Activated CD4-positive, alpha-beta T cell treated with anti-CD3 and anti-CD28 coated beads, Interleukin-2, amount 10 ng/mL, durations not matched to agents 24 days and 14 days (primary cell): ENCODE measurements at places on chromosomes 6 and 20. TPM values are rescaled to one million over a fixed set of nuclear protein-coding genes. Genes with fewer than 3 reads are reported as not detected.

MMP24 gene
- total RNA-seq = 0.05 TPM in 1 of 2 replicates, not detected in the other

TP53TG5 gene
- total RNA-seq = 0.12 TPM in 1 of 2 replicates, not detected in the other

MRPS18B gene
- 79.4 and 83.6 TPM in 2 replicates for total RNA-seq

RHAG gene
- total RNA-seq = not detected in 2 replicates

SIRPB1 gene
- total RNA-seq = 0.82 and 2.8 TPM in 2 replicates

GSTA2 gene
- total RNA-seq = not detected in 2 replicates

DLK2 gene
- 1.6 and 2.0 TPM in 2 replicates for total RNA-seq

SLA2 gene
- 59.0 and 59.6 TPM in 2 replicates for total RNA-seq

KIF25 gene
- not detected in 2 replicates for total RNA-seq

ADGRF1 gene
- not detected in 2 replicates for total RNA-seq

PIGU gene
- 26.4 and 27.1 TPM in 2 replicates for total RNA-seq

GRCh38 chr6:34580707-34581560, 24.8 kb upstream of the SPDEF start:
- no peak for DNase-seq

DNA sequence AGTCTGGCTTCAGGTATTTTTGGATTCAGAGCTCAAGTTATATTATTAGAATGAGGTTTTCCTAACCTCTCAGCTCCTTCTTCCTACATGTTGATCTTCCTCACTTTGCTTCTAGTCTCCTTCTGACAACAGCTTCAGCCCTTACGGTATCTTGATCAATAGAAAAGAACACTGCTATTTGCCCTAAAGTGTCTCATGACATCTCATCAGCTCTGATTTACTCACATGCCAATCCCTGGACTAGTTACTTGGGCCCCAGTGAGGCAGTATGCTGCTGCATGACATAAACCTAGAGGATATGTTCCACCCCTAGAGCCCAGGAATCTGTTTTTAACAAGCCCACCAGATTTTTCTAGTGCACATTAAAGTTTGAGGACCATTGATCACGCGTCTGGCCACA, 110.3 kb downstream of the UNC5CL start:
- DNase-seq = no peak

DNA sequence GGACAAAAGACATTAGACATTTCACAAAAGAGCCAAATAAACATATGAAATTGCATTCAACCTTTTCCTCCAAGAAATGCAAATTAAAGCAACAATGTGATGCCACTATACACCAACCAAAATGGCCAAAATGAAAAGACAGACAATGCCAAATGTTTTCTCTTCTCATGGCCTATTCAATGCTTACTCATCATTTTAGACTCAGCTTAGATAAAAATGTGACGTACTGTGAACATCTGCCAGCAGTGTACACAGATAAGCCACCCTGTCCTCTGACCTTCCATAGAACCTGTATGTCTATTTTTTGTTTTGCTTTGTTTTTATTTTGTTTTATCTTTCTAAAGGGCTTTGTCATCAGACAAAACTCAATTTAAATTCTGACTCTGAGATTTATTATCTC, 385.2 kb downstream of the FRK start:
- no peak for DNase-seq

DNA sequence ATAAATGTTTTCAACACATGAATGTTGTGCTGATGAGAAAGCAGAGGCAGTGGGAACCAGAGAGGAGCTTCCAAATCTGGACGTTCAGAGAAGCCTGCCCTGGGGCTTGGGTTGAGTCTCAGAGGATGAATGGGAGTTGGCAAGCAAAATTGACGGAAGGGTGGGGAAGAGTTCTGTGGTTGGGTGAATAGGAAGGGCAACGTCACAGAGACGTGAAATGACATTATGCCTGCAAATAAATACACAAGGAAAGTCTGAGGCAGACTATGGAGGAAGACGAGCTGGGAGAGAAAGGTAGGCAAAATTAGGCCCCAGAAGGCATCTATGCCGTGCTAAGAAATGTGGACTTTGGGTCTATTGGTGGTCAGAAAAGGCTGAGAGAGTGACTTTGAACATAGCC, 25.2 kb upstream of the SGK1 start:
- no peak for DNase-seq

DNA sequence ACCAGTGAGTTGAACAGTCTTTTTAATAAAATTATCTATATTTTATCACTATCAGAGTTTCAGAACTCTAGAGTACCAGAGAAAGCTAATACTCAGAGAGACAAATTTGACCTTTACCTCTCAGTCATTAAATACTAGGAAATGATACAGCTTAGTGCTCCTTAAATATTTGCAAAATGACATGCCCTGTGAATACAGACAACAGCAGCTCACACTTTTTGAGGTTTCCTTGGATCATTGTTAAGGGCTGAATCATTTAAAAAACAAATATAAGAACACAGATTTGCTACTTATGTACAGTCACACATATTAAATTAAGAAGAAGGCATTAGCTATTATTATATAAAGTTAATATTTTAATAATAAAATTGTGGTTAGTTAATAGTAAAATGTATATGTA, 1158.7 kb upstream of the EYS start:
- no peak for DNase-seq

- no peak for DNase-seq
Measured at GRCh38 chr6:46549155-46549554, 57.9 kb upstream of the RCAN2 start.

DNA sequence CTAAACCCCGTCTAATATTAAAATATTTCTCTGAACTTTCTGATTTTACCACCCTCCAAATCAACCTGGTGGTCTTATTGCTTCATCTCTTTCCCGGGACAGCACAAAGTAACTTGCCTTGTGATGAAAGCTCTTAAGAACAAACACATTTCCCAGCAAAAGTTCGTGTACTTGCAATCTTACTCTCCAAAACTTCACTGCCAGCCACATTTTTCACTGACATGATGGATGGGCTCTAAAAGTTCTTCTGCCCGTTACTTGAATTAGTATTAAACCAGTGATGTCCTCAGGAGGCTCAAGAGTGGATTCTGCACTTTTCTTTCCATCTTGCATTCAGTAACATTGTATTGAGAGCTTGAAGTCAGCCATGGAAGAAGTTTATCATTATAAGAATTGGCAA, 731.6 kb upstream of the GJE1 start:
- DNase-seq = no peak

DNA sequence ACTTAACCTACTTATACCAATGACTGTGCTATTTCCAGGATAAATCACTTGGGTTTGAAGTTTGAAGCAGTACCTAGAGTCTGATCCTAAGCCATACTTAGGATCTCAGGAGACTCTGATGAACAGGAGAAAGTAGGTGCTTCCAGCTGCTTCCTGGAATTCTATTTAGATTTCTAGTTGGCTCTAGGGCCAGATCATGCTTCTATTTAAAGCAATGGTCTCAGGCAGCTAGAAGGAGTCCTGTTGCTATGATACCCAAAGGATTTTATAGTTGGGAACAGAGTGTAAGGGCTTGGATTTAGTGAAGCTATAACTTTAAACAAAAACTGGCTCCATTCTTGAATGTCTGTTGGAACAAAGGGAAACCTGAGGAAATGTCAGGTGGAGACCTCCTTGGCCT, 52.4 kb upstream of the TINAG start:
- no peak for DNase-seq

DNA sequence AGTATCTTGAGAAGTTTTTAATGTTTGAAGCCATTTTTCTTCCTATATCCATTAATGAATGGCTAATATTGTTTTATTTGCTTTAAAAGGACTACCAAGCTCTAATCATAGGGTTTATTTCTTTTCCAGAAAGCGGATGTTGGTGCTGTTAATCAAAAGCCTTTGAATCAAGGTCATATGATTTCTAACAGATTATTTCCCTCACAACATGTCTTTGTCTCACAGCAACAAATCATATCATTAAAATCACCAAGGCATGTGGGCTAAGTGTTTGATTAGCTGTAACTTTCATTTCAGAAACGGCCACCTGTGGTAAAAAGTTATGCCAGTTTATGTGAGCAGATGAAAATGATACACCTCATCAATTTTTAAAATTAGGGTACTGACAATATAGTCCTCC, 21.7 kb downstream of the TRAF3IP2 start:
- no peak for DNase-seq

DNA sequence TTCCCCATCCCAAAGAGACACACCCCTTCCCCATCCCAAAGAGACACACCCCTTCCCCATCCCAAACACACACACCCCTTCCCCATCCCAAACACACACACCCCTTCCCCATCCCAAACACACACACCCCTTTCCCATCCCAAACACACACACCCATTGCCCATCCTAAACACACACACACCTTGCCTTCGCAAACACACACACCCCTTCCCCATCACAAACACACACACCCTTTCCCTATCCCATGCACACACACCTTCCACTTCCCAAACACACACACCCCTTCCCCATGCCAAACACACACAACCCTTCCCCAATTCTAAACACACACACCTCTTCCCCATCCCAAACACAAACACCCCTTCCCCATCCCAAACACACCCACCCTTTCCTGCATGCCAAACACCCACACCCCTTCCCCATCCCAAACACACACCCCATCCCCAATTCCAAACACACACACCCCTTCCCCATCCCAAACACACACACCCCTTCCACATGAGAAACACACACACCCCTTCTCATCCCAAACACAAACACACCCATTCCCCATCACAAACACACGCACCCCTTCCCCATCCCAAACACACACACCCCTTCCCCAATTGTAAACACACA, 315.3 kb downstream of the KIF16B start:
- no peak for DNase-seq

DNA sequence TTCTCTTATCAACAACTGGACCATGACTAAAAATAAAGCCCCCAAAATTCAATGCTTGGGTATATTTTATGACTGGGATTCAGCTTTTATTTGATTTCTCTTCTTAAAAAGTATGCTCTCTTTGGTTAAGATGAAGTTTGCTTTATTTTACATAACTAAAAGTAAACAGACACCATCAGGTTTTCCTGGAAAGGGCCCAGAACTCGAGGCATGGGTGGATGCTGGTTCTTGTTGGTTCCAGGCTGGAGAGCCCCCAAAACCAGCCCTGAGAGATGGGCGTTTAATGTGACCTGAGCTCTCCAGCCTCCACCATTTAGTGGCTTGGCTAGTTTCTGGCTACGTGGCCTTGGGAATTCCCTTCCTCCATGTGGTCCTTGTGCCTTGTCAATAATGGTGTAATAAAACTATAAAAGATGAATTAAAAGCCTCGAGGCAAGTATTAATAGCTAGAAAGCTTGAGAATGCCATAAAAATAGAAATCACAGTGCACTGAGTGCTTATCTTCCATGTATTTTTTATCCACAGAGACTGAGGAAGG, 34.1 kb downstream of the BANF2 start:
- DNase-seq = no peak

DNA sequence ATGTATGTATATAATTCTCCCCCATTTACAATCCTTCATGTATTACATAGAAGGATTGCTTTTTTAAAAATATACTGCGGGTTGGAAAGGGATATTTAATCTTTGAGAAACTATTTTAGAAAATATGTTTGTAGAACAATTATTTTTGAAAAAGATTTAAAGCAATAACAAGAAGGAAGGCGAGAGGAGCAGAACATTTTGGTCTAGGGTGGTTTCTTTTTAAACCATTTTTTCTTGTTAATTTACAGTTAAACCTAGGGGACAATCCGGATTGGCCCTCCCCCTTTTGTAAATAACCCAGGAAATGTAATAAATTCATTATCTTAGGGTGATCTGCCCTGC, 3.6 kb downstream of the FOXC1 start:
- DNase-seq = no peak

DNA sequence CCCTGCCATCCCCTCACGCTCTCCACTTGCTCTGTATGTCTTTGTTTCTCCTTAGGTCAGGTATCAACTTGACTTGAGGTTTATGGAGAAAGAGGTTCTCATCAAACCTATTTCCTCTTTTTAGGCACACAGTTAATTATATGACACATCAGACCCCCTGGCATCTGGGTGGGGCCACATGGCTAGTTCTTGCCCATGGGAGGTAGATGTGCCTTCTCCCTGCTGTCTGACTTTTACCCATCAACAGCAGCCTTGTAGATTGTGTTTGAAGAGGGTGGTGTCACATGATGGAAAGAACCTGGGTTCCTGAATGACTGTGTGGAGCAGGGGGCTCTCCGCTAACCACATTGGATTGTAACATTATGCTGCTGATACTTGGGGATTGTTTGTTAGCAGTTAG, 7.2 kb upstream of the UQCC2 start:
- no peak for DNase-seq

- no peak for DNase-seq
Measured at GRCh38 chr6:162181741-162182401, 545.7 kb downstream of the PRKN start.

GRCh38 chr6:157089851-157090250, 233.5 kb downstream of the TMEM242 start:
- DNase-seq = no peak

- DNase-seq = no peak
Measured at GRCh38 chr20:55830121-55830827, 175.0 kb downstream of the CBLN4 start.

GRCh38 chr6:46491628-46492547, 639 bp upstream of the RCAN2 start:
- DNase-seq = no peak

DNA sequence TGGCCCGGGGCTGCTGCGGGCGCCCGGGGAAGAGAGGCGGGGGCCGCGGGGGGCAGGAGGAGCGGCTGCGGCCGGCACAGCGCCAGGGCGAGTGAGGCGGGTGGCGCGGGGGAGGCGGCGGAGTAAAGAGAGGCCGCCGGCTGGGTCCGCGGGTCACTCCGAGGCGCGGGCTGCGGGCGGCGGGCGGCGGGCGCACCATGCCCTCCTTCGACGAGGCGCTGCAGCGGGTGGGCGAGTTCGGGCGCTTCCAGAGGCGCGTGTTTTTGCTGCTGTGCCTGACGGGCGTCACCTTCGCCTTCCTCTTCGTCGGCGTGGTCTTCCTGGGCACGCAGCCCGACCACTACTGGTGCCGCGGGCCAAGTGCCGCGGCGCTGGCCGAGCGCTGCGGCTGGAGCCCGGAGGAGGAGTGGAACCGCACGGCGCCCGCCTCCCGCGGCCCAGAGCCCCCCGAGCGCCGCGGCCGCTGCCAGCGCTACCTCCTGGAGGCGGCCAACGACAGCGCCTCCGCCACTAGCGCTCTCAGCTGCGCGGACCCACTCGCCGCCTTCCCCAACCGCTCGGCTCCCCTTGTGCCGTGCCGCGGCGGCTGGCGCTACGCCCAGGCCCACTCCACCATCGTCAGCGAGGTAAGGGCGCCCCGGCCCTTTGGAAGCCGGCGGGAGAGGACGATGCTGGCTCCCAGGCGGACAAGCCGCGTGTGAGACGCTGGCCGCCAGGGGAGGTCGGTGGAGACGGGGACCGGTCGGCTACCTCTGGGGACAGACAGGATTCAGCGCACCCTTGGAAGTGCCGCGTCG, at the start of gene SLC22A3:
Gene SLC22A3, plus strand, starts transcription at position 156 of the 797 bp plus-strand sequence. Its CDS starts 42 bp downstream, at position 198.
- no peak for DNase-seq

DNA sequence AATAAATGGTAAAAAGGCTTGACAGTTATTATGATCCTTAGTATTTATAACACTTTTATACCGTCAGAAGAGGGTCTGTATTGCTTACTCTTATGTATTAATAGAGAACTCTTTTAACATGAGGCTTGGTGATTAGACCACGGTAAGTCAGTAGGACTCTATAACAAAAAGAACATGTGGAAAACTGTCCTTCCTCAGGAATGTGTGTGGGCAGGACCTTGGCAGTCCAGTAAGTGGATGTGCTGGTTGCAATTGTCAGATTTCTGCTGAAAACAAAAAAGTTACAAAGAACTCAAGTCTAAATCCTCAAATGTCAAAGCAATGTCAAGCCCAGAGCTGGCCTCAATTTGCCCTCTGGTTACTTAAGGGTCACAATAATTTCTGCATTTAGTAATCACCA, 81.1 kb downstream of the PLCG1 start:
- no peak for DNase-seq
